ENCODE measurements at places on chromosomes 4 and X.

- DNase-seq, result no peak
Measured at GRCh38 chrX:131301155-131301554, 12.0 kb upstream of the IGSF1 start.

- no peak for DNase-seq
Measured at GRCh38 chr4:86965019-86965976, 30.5 kb downstream of the AFF1 start.

GRCh38 chrX:2829469-2830246 lies 928 bp downstream of the GYG2 start:
- no peak for DNase-seq

DNA sequence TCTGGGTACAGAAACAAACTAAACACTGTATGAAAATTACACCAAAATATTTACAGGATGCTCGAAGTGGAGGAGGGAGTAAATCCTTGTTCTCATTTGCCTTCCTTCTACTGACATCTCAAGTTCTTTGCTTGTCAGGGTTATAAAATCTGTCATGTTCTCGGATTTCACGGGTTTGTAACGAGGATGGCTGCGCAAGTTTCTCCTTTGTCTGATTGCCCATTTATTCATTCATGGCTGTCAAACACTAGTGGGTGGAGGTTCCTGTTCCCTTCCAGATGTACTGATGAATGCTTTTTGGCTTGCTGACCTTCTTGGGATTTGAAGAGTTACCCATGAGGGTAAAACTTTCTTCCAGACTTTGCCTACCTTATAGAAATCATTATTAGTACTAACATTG lies 206.9 kb downstream of the SPCS3 start:
- no peak for DNase-seq

- DNase-seq, result no peak
Measured at GRCh38 chr4:41709844-41710481, 38.6 kb downstream of the PHOX2B start.

DNA sequence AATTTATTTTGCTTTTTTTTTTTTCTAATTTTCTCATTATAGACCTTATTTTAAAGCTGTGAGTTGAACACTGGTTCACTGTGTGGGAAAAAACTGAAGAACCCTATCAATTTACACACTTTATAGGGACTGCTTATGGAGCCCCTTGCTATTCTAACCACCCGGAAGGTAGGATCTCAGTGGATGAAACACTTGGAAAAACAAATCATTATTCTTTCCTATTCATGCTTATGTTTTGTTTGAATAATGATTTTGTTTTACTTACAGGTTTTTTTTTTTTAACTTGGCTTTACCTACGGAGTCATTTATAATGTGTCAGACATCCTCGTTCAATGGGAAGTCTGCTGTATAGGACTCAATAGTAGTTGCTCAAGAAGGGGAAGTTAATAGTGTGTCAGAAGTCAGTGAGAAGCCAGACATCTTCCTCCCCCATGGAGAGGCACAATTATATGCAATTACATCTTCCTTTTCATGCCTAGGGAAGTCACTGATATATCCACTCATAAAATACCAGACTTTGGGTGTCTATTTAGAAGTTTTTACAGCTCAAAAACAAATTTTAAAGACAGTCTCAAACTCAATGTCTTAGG lies 113.2 kb downstream of the ARSF start:
- no peak for DNase-seq

- no peak for DNase-seq
Measured at GRCh38 chrX:13194291-13195103, 125.4 kb downstream of the ATXN3L start.
